Non-pigmented ciliary epithelial cell (primary cell): ENCODE measurements at places on chromosomes 3 and 15.

DNA sequence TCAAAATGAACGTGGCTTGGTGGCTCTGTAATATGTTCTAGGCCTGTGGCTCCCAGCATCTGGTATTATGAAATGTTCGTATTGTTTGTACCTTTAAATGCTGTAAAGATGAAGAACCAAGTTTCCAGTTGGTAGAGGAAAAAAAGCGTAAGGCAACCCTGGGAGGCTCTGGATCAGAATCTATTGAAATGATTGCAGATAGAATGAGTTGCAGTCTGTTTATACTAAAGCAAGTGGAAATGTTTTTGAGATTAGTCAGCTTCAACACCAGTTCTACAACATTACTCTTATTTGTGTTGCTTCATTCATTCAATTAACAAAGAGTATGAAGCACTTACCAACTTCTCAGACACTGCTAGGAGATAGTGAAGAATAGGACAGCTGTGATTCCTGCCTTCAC lies 5.3 kb downstream of the ARL6IP5 start:
- peak; percentile 57 for DNase-seq

DNA sequence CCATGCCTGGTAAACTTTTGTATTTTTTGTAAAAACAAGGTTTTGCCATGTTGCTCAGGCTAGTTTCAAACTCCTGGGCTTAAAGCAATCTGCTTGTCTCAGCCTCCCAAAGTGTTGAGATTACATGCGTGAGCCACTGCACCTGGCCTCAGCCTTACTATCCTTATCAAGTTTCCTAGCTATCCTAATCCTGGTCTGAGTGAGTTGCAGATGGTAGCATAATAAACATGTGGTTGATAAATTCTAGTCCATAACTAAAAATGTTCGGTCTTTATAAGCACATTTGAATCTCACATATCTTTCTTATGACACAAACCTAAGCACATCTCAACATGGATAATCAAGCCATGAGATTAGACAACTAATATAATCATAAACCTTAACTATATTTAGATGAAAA lies 18.5 kb downstream of the NPHP3 start:
- no peak for DNase-seq

DNA sequence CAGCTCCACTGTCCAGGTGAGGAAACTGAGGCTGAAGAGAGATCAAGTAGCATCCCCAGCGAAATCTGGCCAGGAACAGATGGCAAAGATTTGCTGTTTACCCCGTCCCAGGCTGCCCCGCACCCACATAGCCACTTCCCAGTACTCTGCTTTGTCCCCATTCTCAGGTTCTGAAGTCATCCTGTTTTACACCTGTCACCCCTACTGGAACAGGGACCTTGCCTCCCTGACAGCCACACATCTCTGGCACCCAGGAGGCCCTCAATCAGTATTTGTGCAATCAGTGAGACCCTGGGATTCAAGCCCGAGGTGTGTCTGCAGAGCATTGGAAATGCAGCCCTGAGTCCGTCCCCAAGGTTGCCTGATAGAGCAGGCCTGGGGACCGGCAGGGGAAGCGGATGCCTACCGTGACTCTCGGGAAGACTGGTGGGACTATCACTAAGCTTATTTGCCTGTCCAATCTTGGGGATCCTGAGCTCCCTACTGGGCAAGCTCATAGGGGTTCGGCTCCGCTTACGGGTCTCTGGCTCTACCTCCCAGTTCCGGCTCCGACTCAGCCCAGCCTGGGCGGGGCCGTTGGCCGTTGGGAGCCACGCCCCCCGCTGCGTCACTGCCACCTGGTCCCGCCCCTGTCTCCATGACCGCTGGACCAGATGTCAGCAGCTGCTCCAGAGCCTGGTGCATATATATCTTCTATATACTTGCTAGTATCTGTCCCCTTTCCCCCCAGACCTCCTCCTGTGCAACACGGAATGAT lies 17.5 kb upstream of the FANCD2 start:
- DNase-seq, result no peak

GRCh38 chr3:5194341-5194740 lies 6.8 kb downstream of the EDEM1 start:
- DNase-seq, result no peak

DNA sequence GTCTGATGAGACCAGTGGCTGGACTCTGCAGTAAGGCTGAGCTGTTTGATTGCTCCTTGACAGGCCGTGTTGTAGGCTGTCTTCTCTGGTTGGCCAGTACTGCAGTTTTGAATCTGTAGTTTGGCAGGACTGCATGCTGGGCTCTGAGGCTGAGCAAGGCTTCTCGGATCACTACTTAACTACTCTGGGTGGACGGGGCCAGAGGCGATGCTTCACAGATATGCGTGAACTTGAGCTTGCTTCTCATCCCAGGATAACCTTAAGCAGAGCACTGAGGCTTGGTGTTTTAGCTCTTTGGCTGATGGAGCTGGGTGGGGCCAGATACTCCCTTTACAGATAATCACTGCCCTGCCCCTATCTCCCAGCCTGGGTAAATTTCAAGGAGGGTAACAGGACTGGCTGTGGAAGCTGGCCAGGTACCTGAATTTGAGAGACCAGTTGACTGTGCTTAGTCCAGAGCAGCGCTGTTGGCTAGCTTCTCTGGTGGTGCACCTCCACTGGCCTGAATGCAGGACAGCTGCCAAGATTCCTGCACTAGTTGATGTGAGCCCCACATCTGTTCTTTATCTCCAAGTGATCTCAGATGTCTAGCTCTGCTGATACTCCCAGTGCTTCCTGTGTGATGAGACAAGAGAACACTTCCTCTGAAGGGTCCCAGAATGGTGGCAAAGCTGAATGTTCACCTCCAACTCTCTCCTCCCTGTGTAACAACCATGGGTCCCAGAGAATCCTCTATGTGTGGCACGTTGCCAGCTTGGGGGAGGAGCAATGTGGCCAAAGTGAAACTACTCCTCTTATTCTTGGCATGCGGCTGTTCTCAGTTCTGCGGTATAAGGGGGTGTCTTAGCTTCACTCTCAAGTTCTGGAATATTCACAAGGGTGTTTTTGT lies 37.9 kb downstream of the RPL39L start:
- peak; percentile 56 for DNase-seq
